Activated CD4-positive, alpha-beta T cell treated with anti-CD3 and anti-CD28 coated beads for 36 hours (primary cell): ENCODE measurements at places on chromosomes 7 and 10. TPM values are rescaled to one million over a fixed set of nuclear protein-coding genes. Genes with fewer than 3 reads are reported as not detected.

DNA sequence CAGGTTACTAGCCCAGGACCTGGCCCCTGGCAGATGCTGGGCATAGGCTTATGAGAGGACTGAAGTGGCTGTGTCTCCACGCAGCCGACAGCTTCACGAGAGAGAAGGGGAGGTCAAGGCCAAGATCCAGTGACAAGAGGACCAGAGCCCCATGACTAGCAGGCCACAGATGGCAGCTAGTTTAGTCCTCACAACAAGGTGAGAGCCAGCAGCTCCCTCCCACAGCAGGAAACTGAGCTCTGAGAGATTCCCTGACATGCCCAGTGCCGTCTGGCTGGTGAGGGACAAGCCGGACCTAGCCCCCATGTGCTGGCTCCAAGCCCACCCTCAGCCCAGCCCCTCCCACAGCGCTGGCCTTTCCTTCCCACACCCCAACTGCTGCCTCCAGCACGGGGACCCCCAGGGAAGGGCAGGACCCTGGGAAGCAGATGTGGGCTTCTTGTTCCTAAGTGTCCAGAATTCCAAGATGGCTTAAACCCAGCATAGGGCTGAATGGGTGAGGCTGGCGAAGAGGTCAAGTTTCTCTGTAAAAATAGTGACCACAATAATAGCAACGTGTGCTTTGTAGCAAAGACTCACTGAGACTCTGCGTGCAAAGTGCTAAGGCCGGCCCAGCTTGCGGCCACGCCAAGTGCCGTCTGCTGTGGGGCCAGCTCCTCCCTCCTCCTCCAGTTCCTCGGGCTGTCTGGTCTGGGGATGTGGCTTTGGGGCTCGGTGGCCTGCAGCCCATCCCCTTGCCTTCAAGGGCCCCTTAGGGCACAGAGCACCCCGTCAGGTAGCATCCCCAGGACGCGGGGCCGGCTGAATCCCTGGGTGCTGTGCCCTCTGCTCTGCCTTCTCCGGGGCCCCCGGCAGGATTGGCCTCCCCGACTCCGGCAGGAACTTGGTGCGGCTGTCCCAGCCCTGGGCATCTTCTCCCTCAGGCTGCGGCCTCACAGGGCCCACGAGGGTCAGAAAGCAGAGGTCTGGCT, 7.8 kb upstream of the FAM20C start:
- DNase-seq = no peak

- no peak for DNase-seq
Measured at GRCh38 chr7:41459623-41460261, 243.1 kb downstream of the INHBA start.

- DNase-seq = no peak
Measured at GRCh38 chr7:75937958-75938786, 23.2 kb downstream of the POR start.

CRHR2 gene
- not detected for total RNA-seq

SPDYE16 gene
- not detected for total RNA-seq

ELN gene
- not detected for total RNA-seq

DNA sequence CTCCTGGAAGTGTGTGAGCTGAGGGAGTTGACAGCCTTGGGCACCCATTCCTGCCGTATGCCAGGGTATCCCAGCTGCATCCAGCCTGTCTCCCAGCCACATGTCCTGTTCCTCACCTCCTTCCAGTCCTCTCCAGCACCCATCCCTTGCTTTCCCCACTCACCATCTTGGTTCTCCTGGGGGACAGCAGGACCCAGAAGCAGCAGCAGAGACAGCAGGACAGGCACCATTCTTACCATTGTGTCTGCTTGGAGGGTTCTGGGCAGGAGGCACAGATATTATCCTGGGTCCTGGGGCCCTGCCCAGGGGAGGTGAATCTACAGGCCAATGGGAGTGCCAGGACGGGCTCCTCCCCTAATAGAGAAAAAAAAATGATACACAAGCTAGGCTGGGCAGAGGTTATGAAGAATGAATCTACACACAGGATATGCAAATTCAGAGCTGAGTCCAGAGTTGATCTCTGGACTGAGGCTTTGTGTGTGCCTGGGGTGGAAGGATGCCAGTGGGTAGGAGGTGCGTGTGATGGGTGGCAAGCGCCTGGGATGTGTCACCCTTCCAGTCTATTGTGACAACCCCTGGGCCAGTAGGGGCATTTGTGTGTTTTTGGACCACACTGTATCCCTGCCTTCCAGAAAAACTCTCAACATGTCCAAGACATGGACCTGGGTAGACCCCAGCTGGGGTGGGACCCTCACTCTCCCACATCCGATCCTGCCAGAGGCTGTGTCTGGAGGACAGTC, at the start of gene AZGP1:
AZGP1 (minus strand) TSS at position 250 of the 740 bp plus-strand sequence; CDS start at position 239, 11 bp downstream.
- no peak for DNase-seq

GRCh38 chr10:101003639-101004206, 4.1 kb downstream of the LZTS2 start:
- DNase-seq = no peak

GRCh38 chr10:79340646-79341244, 6.5 kb upstream of the PPIF start:
- DNase-seq = no peak

DNA sequence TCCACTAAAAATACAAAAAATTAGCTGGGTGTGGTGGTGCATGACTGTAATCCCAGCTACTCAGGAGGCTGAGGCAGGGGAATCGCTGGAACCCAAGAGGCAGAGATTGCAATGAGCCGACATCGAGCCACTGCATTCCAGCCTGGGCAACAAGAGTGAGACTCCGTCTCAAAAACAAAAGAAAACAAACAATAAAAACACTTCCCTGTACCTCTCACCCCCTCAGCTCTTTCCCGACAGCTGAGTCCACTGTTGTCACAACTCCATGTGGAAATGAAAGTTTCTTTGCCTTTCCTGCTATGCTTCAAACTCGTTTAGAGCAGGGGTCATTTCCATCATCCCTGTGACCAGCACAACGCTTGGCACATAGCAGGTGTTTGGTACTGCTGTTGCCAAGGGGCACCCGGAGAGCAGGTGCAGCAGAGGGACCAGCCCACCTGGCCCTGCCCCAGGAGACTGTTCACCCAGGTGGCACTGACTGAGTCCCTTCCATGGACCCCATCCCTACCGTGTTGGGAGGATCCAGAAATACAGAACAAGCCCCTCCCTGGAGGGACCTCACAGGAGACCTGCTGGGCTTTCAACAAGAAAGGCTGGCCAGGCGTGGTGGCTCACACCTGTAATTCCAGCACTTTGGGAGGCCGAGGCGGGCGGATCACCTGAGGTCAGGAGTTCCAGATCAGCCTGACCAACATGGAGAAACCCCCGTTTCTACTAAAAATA, 4.9 kb downstream of the TMEM130 start:
- no peak for DNase-seq

CPXM2 gene
- not detected for total RNA-seq

GRCh38 chr10:132972986-132973902, 30.9 kb upstream of the CFAP46 start:
- DNase-seq = no peak

DNA sequence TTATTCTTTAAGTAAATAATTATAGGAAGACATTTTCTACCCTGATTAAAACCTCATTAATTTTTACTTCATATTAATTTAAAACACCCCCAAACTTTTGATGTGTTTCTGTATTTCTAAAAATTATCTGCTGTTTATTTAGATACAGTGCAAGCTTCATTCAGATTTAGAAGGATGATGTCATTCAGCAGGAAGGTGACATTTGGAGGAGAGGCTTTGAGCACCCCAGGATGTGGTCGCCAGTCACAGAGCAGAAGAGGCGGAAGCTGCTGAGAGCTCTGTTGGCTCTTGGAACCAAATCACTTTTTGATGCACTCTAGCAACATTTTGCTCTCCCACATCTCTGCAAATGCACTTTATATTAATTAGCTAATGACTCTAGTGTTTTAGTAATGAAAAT, 233.9 kb upstream of the CACNA2D1 start:
- DNase-seq = peak; percentile 62

H2BK1 gene
- total RNA-seq = not detected

DNA sequence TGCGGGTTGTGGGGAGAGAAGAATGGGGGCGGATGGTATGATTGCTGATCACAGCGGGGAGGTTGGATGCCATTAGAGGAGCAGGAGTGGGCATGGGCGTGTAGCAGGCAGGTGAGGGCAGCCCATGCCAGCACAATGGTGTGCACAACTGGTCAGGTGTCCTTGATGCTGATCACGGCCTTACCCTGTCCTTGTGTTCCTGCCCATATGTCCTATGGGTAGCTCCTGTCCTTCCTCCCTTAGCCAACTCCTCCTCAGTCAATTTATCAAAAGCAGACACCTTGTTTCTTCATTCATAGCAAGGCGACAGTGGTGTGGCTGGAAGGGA, 30.7 kb downstream of the WDR86 start:
- DNase-seq = no peak

GRCh38 chr10:71001470-71001869, 113.1 kb upstream of the PCBD1 start:
- no peak for DNase-seq

GPR15LG gene
- not detected for total RNA-seq

DNA sequence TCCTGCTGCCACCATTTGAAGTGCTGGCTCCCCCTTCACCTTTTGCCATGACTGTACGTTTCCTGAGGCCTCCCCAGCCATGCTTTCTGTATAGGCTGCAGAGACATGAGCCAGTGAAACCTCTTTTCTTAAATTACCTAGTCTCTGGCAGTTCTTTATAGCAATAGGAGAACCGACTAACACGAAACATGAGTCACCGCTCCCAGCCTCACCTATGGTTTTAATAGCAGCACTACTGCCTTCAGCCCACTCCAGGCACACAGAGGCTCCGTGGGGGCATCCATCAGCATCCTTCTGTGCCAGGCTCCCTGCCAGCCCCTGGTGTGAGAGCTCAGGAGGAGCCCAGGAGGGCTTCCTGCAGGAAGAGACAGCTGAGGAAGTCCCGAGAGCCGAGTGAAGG, 5.5 kb upstream of the ZNF316 start:
- peak; percentile 53 for DNase-seq

GRCh38 chr10:80460399-80461207, 6.5 kb downstream of the TSPAN14 start:
- no peak for DNase-seq

HKDC1 gene
- 0.30 TPM for total RNA-seq

CALML3 gene
- total RNA-seq = not detected

SOSTDC1 gene
- not detected for total RNA-seq

GRCh38 chr10:117610321-117610720, 67.8 kb downstream of the EMX2 start:
- no peak for DNase-seq

GRCh38 chr7:14839307-14839706, 63.2 kb downstream of the DGKB start:
- no peak for DNase-seq

GRCh38 chr10:78684947-78685346, 383.8 kb upstream of the ZMIZ1 start:
- no peak for DNase-seq

GRCh38 chr10:117284716-117285494, 44.0 kb downstream of the SLC18A2 start:
- DNase-seq = no peak

- DNase-seq = no peak
Measured at GRCh38 chr7:101782476-101782875, 35.0 kb upstream of the CUX1 start.

GRCh38 chr7:78082556-78082955, 284.0 kb downstream of the PHTF2 start:
- no peak for DNase-seq

MEST gene
- total RNA-seq = 1.7 TPM

IRF5 gene
- 7.2 TPM for total RNA-seq

DNA sequence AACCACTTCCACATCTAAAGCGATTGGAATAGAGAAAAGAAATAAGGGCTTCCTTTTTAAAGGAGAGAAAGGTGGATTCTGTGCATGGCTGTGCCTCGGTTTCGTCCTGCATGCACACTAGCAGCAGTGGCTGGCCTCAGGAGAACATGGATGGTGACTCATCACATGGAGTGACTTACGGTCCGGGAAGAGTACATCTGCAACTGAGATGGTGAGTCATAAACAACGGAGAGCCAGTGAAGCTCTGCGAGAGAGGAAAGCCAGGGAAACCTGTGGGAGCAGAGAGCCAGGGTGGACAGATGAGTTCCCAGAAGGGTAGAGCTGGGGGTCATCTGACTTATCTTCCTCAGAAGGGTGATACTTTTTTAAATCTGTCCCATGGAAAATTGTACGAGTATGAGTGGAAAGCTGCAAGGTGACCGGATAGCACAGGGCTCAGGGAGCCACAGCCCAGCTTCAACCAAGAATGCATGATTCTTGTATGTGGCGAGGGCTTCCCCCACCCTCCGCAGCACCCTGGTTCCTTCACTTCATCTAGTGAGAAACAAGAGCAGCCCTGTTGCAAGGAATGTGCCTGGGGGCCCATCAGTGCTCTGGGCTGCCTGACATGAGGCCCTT, 259.1 kb downstream of the KLF6 start:
- no peak for DNase-seq

DNA sequence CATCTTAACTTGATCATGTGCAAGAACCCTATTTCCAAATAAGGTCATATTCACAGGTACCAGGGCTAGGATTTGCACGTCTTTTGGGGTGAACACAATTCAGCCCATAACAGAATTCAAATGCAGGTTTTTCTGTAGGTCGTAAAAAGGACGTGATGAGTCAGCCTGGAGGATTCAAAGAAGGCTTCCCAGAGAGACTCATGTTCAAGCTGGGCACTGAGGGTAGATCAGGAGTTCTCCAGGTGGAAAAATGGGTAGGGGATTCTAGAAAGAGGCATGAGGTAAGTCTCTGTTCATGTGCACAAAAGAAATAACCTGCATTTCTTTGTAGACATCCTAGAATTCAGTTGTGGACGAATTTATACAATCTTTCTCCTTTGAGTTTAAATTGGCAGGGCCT, 160.4 kb downstream of the RPS24 start:
- no peak for DNase-seq

CHCHD2 gene
- 537 TPM for total RNA-seq

TDRD1 gene
- total RNA-seq = 0.25 TPM

GRCh38 chr7:40329601-40330153, 194.9 kb downstream of the SUGCT start:
- no peak for DNase-seq

- DNase-seq = peak; percentile 50
Measured at GRCh38 chr7:128672927-128673517, 930 bp downstream of the GARIN1A start.

TMEM26 gene
- not detected for total RNA-seq

CLEC2L gene
- total RNA-seq = not detected

GRCh38 chr10:130224228-130224627, 88.0 kb downstream of the GLRX3 start:
- DNase-seq = no peak

TYSND1 gene
- total RNA-seq = 14.9 TPM

DNA sequence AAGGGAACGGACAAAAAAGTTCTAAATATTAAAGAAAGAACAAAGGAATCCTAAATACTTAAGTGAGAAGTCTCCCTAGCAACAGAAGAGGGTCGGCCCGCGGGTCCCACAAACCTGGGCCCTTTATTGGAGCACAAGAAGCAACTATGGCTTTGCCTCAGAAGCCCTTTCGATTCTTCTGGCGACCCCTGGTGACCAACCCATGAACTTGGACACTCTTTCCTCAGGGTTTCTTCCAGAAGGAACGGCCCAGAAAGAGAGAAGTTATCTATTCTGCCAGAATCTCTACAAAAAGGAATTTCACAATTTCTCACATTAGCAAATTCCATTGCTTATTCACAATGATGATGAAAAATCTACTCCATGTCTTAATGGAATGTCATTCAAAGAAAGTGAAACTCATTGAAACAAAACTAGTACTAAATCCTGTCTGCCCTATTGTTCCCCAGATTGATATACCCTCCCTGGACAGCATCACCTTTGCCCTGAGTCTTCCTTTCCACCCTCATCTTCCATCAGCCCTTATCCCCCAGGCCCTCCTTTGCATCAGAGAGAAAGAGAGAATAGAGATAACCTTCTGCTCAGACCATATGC, 43.7 kb downstream of the CPVL start:
- peak; percentile 71 for DNase-seq

KNDC1 gene
- not detected for total RNA-seq
